ENCODE measurements at places on chromosomes 1 and 21.
A peak's percentile ranks its signal among the peaks of the same experiment; 100 is the strongest.

DNA sequence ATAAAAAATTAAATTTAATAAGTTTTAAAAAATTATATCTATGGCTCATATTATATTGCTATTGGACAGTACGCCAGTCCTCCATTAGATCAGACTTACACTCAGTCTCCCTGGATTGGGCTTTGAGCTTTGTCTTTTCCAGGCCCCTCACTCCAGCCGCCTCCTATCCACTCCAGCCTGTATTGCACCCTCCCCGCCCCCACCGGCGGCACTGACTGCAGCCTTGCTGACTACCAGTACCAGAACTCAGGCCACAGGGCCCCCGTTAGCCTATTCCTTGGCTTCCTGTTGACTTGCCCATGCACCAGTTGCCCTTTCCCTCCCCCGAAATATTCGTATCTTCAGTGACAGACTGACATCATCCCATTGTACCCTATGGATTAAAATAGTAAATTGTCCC lies 127.9 kb downstream of the CSMD2 start:
- DNase-seq, result no peak

- no peak for DNase-seq
Observed at GRCh38 chr21:44838039-44838895, 20.4 kb upstream of the SUMO3 start.

DNA sequence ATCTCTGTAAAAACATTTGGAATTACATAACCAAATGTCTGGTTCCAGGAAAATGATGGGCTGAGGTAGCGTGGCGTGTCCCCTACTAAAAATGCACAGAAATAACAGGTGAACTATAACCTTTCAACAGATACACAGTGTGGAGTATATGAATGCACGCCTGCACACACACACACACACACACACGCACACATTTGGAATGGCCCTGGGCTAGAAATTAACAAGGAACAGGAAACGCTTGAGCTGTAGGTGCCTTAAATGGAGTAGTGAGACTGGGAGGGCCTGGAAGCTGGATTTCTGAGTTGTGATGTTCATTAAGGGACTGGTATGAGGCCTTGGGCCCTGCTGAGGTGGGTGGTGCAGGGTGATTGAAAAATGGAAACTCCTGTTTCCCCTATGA lies 246.5 kb upstream of the C1orf174 start:
- no peak for DNase-seq

DNA sequence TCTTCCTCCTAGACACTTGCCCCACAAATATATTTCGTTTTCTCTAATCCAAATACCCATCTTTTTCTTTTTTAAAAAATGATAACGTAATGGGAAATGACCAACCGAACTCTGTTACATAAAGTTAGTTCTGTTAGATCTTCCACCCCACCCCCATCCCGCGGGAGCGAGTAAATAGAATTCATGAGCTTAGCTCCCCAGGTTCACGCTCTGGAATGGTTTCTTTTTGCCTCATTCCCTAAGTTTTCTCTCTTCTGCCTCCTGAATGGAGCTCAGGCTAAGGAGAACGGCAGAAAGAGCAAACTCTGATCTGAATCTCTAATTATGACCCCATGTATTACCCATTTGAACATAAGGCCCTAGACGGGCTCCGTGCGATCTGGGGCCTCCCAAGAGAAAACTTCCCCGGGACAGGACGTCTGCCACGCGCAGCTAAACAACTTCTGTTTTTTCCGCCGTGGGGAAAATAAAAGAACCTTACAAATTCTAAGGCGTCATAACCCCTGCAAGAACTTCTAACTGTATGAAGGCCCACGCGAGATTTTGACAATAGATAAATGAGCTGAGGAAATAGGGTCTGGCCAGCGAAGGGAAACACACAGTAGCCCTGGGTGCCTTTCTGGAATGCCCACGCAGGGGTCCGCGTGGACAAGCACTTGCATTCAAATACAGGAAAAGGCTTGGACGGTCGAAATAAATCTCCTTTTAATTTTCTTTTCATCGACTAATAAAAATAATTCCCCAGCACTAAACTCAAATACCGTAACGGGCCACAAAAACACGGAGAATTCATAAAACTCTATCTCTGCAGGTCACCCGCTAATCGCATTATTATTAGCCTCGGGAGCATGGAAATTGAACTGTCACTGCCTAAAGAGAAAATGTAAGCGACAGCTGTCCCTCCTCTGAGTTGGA lies 2.2 kb downstream of the TBX15 start:
- DNase-seq, result no peak

DNA sequence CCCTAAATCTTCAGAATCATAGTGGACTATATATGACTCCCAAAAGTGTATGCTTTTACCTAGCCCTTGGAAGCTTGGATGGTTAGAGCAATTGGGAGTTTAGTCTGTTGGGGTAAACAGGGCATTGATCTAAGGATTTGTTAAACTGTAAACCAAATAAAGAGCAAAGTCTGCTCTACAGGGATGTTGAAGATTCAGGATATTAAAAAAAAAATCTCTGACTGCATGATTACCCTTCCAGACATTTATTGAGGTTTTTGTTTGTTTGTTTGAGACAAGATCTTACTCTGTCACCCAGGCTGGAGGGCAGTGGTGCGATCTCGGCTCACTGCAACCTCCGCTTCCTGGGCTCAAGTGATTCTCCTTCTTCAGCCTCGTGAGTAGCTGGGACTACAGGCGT lies 31.6 kb downstream of the PBX1 start:
- no peak for DNase-seq

DNA sequence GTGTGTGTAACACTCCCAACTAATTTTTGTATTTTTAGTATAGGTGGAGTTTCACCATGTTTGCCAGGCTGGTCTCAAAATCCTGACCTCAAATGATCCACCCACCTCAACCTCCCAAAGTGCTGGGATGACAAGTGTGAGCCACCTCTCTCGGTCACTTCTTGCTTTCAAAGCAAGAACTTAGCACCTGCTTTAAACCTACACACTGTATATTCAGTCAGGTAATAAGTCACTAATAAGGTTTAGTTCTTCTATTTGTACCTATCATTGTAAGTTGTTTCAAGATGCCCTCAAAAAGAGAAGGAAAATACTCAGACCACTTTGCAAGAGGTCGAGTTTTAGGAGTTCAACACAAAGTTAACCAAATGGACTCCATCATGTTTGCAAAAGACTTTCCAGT lies 431.3 kb downstream of the MRPL39 start:
- DNase-seq, result no peak

GRCh38 chr1:64906447-64906846 lies 59.9 kb downstream of the JAK1 start:
- no peak for DNase-seq

DNA sequence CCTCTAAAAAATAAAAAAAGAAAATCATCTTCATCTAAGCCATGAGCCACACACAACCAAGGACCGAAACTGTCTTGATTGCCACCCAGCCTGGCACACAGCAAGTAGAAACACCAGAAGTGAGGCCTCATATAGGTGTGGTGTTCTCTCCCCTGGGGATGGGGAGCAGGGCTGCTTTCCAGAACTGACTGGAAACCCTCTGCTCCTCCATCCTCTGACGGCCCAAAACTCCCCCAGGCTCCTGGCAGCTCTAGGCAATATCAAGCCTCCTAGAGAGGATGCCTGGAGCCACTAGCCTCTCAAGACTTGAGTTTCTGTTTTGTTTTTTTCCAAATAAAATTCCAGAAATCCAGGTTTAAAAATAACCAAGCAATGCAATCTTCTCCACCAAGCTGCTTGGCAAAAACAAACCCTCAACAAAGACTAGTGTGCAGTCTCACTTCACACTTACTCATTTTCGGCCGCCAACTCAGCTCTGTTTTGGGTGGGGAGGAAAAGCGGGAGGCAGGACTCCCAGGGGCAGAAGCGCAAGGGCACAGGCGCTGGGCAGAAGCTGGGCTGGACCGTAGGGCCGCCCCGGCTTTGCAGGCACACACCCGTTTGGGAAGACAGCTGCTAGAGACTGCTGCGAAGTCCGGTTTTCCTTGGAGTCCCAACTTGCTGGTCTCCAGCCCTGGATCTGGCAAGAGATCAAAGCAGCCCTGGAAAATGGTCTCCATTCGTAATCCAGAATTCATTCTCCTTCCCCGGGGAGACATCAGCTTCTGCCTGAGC lies 78.2 kb upstream of the CAPZB start:
- peak; percentile 49 for DNase-seq

GRCh38 chr1:239761509-239761908 lies 330.2 kb upstream of the FMN2 start:
- DNase-seq, result no peak

GRCh38 chr1:236945002-236945401 lies 59.2 kb downstream of the MT1HL1 start:
- no peak for DNase-seq

DNA sequence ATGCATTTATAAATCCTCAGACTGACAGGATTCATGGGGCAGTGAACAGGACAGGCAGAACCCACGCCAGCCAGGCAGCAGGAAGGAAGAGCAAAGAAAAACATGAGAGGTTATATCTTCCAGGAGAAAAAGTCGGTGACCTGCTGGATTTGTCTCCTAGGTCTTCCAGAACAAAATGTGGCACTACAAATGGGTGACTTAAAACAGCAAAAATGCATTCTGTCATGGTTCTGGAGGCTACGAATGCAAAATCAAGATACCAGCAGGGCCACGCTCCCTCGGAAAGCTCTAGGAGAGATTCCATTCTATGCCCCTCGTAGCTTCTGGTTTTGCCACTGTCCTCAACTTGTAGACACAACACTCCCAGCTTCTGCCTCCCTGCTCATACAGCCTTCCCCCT lies 63.4 kb downstream of the PSMG1 start:
- no peak for DNase-seq

DNA sequence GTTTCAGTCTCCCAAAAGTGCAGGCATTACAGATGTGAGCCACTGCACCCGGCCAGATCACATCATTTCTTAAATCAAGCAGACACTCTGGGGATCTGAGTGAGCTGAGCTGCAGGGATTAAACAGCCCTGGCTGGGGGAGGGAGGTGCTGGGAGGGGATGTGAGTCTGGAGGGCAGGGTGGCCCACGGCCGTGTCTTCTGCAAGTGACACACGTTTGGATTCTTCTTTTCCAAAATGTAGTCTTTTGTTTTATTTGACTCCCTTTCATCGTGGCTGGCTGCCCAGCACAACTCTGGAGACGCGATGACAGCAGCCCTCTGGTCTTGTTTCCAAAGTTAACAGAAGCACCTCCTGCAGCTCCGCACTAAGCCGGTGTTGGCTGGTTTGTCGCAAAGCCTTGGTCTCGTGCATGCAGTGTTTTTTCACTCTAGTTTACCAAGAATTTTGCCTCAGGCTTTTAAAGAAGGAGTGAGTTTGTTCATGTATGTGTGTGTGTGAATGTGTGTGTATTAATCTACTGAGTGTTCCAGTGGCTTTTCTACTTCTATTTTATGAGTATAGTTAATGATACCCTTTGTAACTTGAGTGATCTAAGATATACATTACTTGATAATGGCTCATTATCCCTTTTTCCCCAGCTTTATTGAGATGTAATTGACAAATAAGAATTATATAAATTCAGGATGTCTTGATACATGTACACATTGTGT lies 2.8 kb upstream of the KRTAP10-5 start:
- no peak for DNase-seq

GRCh38 chr1:203351037-203351625 lies at the start of gene FMOD:
Gene FMOD (minus strand): TSS chr1:203351122. CDS start chr1:203348270, 2,852 bp downstream.
- no peak for DNase-seq

GRCh38 chr1:34163792-34164731 lies 968 bp downstream of the CSMD2 start:
- peak; percentile 35 for DNase-seq

DNA sequence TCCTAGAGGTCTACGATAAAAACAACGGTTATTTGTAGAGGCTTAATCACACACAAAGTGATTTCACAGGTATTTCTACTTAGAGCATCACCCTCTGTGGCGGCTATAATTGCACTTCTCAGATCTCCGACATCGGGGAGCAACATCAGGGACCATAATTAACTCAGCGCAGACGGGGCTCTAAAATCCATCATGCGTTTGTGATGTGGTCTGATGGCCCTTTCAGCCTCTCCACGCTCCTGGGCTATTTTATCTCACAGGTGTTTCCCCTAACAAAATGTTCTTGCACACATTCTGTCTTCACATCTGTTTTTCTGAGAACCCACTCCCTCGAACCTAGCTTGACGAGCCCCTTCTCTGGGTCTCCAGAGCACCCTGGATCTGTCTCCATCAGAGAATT lies 146.3 kb upstream of the DUSP10 start:
- no peak for DNase-seq

- no peak for DNase-seq
Observed at GRCh38 chr1:91031081-91031480, 9.2 kb upstream of the ZNF644 start.

GRCh38 chr1:231866392-231867331 lies 240.1 kb downstream of the DISC1 start:
- DNase-seq, result peak; percentile 64

- peak; percentile 97 for DNase-seq
Observed at GRCh38 chr1:6601049-6601922, 1.4 kb downstream of the KLHL21 start.

- peak; percentile 43 for DNase-seq
Observed at GRCh38 chr1:241531195-241532161, 700 bp upstream of the KMO start.

DNA sequence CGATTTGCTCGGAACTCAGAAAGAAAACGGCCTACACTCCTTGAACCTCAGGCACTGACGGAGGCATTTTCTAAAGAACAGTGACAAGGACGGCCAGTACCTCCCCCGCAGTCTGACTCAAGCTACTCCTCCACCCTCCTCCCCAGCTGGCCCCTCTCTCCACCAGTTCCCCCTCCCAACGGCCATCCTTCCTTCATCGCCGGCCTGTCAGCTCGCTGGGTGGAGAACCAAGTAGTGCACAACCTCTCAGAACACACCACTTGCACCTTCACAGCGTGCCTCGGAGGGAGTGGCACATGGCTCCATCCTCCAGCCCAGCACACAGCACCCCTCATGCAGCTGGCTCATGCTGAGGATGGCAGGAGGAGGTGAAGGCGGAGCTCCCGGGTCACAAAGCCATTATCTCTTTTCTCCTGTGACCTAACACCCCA lies 58.8 kb downstream of the TOR1AIP2 start:
- no peak for DNase-seq

DNA sequence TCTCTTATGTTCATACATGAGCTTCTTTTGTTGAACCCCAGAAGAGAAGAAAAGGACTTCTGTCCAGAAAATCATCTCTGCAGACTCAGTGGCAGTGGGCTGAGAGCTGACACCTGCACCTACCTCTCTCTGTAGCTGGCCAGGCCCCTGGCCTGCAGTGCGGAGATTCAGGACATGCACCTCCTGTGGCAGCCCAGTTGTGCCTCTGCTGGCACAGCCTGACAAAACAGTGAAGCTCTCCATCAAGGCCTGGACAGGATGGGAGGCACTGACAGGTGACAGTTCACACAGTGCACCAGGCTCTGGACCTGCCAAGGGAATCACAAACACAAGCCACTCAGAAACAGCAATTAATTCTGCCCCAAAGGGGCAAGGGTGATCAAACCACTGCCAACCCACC lies 88.8 kb downstream of the TGFBR3 start:
- no peak for DNase-seq

GRCh38 chr1:230863449-230863848 lies 4.9 kb downstream of the C1orf198 start:
- DNase-seq, result no peak

Measured in Daoy (cell line).